ENCODE measurements at places on chromosomes 5 and 9.

DNA sequence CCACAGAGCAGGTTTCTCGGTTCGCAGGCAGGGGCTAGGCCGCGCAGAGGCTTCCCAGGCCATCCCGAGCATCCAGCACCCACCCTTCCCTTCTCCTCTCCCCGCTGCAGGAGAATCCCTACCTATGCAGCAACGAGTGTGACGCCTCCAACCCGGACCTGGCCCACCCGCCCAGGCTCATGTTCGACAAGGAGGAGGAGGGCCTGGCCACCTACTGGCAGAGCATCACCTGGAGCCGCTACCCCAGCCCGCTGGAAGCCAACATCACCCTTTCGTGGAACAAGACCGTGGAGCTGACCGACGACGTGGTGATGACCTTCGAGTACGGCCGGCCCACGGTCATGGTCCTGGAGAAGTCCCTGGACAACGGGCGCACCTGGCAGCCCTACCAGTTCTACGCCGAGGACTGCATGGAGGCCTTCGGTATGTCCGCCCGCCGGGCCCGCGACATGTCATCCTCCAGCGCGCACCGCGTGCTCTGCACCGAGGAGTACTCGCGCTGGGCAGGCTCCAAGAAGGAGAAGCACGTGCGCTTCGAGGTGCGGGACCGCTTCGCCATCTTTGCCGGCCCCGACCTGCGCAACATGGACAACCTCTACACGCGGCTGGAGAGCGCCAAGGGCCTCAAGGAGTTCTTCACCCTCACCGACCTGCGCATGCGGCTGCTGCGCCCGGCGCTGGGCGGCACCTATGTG lies 36.1 kb downstream of the NTNG2 start:
- no peak for DNase-seq

GRCh38 chr5:68187268-68188055 lies 28.1 kb upstream of the PIK3R1 start:
- peak; percentile 23 for DNase-seq

GRCh38 chr5:113971454-113971853 lies 390.4 kb upstream of the KCNN2 start:
- no peak for DNase-seq

- DNase-seq: no peak
These were observed 390.3 kb downstream of the PDE4D start for GRCh38 chr5:59503220-59503619.
